ENCODE measurements at places on chromosomes 5 and 9.
A peak's percentile ranks its signal among the peaks of the same experiment; 100 is the strongest.

- no peak for DNase-seq
Observed at GRCh38 chr5:179833056-179833708, 12.5 kb downstream of the SQSTM1 start.

GRCh38 chr5:143025971-143026370, 255.8 kb downstream of the ARHGAP26 start:
- DNase-seq = no peak

DNA sequence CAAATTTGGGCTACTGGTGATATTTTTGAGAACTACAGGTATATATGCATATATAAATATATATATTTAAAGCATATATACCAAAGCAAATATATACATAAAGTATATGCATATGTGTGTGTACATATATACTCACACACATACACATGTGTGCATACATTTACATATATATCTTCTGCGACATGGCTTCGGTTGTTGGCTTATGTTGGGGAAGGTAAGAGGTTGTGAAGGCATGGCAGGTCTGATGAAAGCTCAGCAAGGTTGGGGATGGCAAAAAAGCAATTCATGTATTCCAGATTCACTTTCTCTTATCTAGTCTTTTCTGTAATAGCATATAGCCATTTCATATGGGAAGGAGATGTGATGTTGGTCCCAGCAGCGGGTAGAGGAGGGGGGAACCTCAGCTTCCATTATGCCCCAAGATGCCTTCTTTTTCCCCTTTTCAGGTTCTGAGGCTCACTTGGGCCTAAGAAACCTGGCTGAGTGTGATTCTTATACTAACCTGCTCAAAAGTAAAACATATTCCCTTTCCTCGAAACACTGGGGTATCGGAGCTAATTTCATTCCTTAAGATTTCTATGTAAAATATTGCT, 201.7 kb downstream of the MEF2C start:
- no peak for DNase-seq

- no peak for DNase-seq
Observed at GRCh38 chr5:133489632-133490031, 122.7 kb downstream of the FSTL4 start.

- DNase-seq = no peak
Observed at GRCh38 chr5:122420537-122421236, 108.7 kb downstream of the SNCAIP start.

DNA sequence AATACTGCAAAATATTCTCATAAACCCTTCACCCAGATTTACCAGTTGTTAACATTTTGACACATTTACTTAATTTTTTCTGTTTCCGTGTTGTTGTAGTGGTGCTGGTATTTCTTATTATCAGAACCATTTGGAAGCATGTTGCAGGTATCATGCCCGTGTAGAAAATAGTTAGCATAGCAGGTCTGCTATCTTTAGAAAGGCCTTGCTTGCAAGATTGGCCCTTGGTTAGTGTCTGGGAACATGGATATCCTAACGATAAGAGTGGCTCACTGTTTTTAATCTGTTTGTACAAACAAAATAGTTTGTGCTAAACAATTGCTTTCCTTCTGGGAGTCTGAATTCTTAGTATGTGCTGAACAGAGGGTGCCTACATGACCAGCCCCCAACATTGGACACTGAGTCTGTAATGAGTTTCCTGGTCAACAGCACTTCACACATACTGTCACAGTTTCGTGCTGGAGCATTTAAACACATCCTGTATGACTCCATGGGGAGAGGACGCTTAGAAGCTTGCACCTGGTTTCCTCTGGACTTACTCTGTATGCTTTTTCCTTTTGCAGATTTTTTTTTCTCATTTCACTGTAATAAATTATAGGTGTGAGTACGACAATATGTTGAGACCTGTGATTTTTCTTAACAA, 66.9 kb downstream of the MAN2A1 start:
- DNase-seq = no peak

DNA sequence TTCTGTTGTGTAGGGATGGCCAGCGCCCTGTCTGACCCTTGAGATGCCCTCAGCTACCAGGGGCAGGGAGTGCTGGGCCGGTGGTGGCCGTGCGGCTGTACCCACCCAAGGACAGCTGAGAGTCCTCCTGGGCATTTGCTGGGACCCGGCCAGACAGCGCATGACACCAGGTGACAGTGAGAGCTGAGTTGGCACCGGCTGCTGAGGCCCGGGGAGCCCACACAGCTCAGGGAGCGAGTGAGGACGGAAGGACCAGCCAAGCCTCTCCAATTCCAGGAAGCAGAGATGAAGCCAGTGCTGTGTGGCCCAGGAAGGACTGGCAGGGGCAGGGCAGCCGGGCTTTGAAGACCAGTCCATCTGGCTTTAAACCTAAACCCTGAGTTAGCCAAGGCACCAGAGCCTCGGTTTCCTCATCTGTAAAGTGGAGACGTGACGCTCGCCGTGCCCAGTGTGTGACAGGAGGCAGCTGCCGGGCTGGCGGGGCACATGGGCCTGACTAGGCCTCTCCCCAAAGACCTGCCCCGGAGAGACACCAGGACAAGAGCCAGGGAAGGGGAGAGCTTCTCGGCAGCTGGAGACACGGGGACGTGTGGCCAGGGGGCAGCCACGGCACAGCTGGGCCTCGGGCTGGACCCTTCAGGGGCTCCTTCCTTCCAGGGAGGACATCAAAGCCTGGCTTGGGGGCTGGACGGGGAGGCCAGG, 3.0 kb upstream of the AGPAT2 start:
- no peak for DNase-seq

GRCh38 chr9:32884482-32884881, 101.1 kb downstream of the TMEM215 start:
- DNase-seq = no peak

- no peak for DNase-seq
Observed at GRCh38 chr9:18896004-18896403, 137.0 kb downstream of the SAXO1 start.

GRCh38 chr5:2660315-2660714, 91.2 kb downstream of the IRX2 start:
- DNase-seq = no peak

DNA sequence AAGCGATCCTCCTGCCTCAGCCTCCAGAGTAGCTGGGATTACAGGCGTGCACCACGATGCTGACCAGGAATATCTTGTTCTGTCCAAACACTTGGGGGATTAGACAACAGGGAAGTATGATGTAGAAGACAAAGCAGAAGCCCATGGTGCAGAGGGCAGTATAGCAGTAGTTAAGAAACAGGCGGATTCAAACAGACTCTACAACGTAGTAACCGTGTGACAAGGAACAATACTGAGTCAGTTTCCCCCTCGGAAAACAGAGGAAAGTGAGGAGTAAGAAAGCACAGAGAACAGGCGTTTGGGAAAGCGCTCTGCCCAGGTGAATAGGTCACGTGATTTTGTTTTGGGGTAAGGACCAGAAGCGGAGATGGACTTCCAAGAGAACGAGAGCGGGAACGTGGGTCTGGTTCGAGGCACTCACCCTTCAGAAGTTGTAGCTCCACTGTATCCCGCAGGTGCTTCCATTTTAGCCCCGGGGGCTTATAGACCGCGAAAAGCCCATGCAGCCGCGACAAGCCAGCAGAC, 306 bp downstream of the TRUB2 start:
- no peak for DNase-seq

DNA sequence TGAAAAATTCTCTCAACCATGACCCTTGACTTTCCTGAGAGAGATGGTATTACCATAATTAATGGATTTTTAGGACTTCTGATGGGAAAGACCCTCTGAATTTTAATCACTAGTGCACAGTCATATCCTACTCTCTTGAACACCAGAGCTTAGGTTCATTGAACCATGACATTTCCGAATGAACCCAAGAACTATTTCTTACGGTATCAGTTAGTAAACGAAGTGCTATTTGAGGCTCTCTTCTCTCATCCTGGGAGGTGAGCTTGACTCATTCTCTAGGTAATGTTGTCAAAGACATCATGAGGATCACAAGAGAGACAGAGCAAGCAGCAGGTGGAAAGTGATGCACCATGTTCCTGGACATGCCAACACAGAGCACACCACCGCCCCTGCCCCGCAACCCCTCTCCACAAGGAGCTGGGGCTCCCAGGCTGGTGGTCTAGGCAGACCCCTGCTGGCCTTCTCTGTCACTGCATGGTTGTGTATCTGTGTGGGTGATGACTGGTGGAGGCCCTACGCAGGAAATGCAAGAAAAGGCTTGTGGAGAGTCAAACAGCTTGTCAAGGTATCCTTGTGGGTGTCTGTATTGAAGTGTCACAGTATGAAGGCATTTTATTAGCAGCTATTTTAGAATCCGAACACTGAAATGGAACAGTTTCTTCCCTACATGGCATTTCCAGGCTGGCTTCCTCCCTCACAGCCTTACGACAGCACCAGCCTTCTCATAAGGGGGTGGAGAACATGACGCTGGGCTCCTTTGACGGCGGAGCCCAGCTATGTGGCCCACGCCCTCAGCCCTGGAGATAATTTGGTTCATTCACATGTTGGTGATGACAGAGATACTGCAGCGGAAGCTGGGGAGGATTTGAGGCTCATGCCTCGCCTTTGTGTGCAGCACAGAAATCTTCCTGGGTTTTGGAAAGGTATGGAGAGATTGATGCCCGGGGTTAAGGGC, 297.6 kb downstream of the NTRK2 start:
- no peak for DNase-seq

GRCh38 chr5:103617090-103617489, 54.5 kb upstream of the NUDT12 start:
- no peak for DNase-seq

DNA sequence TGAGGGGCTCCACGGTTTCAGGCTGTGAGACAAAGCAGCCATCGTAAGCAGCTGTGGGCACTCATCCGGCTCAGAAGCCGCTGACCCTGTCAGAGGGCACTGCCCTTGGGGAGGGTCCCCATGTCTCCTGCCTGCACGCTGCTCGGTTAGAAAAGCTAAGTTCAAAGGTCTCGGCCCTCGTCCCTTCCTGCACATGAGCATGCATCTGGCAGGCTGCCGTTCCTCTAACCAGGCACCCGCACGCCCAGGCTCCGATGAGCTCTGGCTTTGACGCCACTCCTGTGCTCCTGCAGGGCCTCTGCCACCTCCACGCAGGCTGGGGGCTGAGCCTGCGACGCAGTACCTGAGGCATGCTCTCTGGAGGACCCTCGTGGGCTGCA, 51.3 kb downstream of the NKD2 start:
- no peak for DNase-seq

DNA sequence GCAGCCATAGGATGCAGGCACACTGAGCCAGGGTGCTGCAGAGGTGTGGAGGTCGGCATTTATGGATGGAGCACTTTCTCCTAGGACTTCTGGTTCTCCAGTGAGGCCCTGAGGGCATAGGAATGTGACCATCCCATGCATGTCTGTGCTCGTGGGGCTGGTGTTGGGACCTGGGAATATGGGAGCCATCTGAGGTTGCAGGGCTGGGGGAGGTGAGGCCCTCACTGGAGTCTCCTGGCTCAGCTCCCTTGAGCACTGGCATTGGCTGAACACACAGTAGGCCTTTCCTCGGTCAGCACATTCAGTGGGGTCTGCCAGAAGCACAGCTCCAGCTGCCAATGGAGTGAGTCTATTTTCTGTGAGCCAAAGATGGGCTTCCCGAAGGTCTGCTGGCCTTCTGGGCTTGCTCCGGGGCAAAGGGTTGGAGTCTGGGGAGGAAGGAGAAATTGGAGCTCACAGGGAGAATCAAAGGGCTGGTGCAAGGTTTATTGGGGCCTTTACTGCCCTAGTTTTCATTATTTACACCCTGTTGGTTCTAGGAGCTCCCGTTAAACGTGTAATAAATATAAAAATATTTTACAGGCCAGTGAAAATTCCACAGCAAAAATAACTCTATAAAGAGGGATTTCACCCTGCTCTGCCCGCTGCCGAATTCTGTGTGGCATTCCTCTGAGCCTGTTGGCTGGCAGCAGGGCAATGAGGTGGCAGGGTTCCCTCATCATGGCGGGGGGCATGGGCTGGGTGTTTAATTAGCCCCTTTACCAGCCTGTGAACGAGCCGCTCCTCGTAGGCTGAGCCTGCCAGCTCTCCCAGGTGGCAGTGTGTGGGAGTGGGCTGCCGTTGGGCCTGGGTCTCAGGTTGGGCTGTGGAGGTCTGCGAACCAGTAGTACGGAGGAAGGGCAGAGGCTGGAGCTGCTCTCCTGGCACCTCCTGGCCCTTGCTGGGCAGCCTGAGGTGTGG, 31.6 kb upstream of the PITX1 start:
- no peak for DNase-seq

DNA sequence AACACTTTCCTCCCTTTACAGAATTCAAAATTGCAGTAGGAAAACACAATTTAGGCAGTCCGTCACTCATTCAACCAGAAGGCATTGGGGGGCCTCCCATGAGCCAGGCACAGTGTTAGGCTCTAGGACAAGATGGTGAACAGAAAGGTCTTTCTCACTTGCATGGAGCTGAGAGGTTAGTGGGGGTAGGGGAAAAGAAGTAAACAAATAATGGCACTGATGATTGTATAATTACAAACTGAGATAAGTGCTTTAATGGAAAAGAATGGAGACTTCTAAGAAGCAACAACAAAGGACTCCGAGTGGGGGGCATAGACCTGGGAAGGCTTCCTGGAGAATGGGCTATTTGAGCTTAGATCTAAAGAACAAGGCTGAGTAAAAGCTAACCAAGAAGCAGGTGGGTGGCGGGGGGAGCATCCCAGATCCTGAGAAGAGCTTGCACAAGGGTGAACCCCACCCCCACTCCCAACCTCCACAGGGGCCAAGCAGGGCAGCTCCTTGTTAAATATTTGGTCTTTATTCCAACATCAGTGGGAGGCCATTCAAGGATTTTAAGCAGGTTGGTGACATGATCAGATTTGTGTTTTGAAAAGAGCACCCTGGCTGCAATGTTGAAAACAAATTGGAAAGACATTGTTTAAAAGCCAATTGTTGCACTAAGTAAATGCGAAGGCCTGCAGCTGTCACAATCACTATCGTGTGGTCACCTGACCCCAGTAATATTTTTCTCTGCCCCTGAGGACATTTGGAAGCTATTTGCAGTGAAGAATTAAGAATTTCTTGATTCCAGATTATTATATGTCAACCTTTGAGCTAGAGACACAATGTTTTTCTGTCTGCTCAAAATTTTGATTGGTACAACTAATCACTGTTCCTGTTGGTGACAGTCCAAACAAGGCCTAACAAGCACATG, 73.9 kb upstream of the EFNA5 start:
- no peak for DNase-seq

DNA sequence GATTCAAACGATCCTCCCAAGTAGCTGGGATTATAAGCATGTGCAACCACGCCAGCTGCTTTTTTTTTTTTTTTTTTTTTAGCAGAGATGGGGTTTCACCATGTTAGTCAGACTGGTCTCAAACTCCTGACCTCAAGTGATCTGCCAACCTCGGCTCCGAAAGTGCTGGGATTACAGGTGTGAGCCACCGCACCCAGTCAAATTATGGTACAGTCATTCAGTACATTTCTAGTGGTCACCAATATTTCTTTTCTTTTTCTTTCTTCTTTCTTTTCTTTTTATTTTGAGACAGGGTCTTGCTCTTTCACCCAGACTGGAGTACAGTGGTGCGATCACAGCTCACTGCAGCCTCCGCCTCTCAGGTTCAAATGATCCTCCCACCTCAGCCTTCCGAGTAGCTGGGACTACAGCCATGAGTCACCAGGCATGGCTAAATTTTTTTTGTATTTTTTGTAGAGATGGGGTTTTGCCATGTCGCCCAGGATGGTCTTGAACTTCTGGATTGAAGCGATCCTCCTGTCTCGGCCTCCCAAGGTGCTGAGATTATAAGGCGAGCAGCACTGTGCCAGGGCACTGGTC, 25.4 kb upstream of the DCP2 start:
- no peak for DNase-seq

GRCh38 chr5:54646356-54647101, 129.0 kb downstream of the SNX18 start:
- peak; percentile 24 for DNase-seq

Data from stimulated activated CD4-positive, alpha-beta T cell treated with anti-CD3 and anti-CD28 coated beads, TNF-alpha, amount 100 ng/mL, for 1 hour (primary cell).